ENCODE measurements at places on chromosomes 5 and 9. TPM values are rescaled to one million over a fixed set of nuclear protein-coding genes. Genes with fewer than 3 reads are reported as not detected.

The PLAC8L1 gene
- 0.47 TPM for total RNA-seq

The PDCD1LG2 gene
- 4.2 TPM for total RNA-seq

The PCDHB10 gene
- total RNA-seq, result 1.5 TPM

The LMX1B gene
- not detected for total RNA-seq

The DCTN4 gene
- 70.0 TPM for total RNA-seq

The DEPDC1B gene
- total RNA-seq, result 1.3 TPM

The ADAMTS16 gene
- 0.29 TPM for total RNA-seq

The GPR151 gene
- total RNA-seq, result not detected

The ENHO gene
- 0.26 TPM for total RNA-seq

Data from left lung (tissue), 14 donors.